ENCODE measurements at places on chromosomes 2 and 18.

DNA sequence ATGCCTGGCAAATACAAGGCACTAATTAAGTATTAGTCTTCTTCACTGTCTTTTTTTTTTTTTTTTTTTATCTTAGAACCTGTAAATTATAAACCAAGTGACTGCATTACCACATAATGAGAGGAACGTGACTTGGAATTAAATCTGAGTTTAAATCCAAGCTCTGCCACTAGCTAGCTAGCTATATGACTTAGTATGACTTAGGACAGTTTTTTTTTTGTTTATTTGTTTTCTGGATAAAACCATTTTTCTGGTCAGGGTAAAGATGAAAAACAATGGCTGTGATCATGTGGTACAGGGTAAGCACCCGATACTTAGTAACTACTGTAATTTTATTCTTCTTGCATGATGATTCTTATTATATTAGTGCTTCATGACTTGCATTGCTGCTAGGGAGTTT, 191.8 kb upstream of the LRRTM1 start:
- no peak for DNase-seq

DNA sequence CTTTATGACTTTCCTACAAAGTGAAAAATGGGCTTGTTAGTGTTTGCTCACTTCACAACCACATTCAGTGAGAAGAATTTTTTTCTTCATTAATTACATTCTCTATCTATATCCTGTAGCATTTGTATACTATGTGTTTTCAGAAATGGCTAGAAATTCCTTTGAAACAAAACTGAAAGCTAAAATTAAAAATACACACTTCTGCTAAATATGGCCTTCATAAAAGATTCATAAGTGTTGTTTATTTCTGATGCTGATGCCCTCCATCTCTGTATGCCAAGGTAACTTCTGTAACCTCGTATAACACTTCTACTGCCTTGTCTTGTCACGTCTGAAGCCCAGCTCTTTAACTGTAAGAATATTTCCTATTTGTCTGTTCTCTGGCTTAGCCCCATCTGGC, 59.8 kb downstream of the PMAIP1 start:
- no peak for DNase-seq

DNA sequence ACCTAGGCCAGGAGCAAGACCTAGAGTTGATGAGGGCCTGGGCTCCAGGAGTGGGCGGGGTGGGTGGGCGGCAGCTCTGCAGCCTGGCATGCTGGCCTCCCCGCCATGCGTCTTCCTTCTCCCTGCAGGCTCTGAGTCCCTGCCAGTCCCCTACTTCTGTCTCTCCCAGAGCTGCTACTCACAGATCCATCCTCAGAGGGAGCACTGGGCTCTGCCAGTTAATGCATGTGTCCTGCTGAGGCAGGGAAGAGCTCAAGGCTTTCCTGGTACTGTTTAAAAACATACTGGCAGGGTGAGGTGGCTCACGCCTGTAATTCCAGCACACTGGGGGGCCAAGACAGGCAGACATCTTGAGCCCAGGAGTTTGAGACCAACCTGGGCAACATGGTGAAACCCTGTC, 38.7 kb upstream of the EDAR start:
- no peak for DNase-seq

GRCh38 chr2:119137502-119137901, 21.0 kb downstream of the C1QL2 start:
- no peak for DNase-seq

DNA sequence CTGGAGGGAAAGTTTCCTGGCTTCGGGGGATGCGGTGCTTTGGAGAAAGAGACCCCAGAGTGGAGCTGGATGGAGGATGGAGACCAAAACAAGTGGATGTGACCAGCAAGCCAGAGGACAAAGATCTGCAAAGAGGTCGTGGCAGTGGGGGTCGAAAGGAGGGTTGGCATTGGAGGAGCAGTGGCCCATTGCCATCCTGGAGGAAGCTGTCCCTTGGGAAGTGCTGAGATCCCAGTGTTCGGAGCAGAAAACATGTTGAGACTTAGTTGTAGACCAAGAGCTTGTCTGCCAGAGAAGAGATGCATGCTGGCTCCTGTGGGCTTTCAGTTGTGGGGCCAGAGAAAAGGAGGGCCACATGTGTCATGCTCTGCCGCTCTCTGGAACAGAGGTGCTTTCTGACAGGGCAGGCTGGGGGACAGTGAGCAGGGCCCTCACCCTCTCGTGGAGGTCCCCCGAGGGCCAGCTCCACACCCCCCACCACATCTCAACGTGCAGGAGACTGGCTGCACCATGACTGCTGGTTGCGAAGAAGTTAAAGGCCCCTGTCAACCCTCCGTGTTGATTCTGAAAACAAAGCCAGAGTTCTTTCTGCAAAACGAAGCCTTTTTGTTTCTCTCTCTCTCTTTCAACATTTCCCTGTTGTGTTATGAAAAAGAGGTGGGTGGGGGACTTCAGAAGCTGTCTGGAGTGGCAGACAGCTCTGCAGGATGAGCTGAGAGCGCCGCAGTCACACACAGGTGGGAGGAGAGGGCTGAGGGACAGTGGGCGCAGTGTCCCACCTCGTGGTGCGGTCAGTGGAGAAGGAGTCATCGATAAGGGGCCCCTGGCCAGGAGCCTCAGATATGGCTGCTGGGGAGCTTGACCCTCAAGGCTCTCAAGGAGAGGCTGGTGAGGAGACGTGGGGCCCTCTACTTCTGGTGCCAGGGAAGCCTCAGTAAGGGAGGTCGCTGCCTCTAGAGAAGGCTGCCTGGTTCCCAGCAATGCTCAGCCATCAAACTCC, 77.6 kb upstream of the BCL2L11 start:
- no peak for DNase-seq

All from AG04449 (cell line).